ENCODE measurements at places on chromosomes 2 and 18.

DNA sequence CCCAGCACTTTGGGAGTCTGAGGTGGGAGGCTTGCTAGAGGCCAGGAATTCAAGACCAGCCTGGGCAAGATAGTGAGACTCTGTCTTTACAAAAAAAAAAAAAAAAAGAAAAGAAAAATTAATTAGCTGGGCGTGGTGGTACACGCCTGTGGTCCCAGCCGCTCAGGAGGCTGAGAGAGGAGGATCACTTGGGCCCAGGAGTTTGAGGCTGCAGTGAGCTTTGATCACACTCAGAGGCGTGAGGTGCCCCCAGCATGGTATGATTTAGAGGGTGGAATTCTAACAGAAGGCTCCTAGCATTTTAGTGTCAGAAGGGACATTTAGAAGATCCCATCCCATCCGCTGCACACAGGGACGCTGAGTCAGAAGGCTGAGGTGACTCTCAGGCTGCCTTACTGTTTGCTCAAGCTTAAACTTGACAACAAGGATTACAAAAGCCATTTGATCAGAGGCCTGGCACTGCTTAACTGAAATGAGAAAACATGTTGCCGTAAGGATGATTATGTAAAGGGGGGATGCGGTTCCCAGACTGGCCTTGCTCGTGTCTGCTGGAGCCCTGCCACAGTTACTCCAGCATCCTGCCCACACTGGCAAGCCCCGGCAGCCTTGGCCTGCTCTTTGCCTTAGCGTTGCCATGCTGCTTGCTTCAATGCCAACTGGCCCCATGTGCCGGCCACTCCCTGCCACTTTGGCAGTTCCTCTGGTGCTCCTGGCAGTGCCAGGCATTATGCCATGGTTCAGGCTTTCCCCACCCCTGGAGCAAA is 45.6 kb upstream of the SLC1A4 start:
- no peak for DNase-seq

GRCh38 chr18:45379903-45380302 is 235.4 kb upstream of the SLC14A2 start:
- DNase-seq, result no peak

GRCh38 chr2:64506686-64507085 is 17.4 kb upstream of the AFTPH start:
- DNase-seq, result no peak

GRCh38 chr2:30249354-30249753 is 18.0 kb downstream of the LBH start:
- DNase-seq, result no peak

GRCh38 chr2:73285159-73285739 is 971 bp upstream of the FBXO41 start:
- DNase-seq, result no peak

DNA sequence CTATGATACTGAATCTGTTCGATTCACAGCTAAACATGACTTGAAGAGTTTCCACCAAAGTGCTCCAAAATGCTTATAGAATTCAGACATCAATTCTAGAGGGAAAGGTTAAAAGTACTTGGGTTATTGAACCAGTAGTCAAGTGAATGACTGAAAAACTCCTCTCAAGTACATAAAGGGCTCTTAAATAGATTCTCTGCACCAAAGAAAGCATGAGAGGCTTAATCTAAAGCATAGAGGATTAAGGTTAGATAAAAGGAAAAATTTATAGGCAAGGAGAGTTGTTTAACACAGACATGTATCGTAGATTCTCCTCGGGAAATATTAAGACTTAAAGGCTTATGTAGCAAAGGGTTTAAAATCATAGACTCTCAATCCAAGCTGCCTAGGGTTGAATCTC is 701.4 kb downstream of the ERBB4 start:
- no peak for DNase-seq

- peak; percentile 59 for DNase-seq
Observed at GRCh38 chr18:2979129-2979528, 33.8 kb downstream of the LPIN2 start.

DNA sequence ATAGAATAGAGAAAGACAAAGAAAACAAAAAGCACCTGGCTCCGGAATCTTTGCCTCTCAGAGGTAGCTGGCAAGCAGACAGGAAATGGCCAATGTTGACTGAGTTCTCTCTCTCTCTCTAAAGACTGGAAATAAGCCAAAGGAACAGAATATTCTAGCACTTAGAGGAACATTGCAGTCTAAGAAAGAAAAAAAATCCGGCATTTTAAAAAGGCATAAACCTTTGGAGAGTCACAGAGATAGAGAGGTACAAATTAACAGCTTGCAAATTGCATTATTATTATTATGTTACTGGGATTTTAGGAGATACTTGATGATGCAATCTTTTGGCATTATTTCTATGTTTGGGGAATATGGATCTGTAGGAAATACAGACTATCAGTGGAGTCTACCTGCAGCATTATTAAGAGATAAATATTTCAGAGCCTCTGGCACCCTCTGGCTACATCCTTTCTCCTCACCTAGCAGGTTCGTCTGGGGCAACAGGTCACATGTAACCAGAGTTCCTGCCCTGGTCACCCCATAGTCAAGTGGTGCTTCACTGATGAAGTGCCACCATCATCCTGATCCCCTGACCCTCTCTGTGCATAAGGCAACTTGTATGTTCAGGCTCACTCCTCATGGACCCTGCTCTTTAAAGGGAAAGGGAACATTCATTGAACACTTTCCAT is 318.9 kb upstream of the ACVR2A start:
- no peak for DNase-seq

Data from LHCN-M2 (cell line).